Dorsolateral prefrontal cortex (tissue), 122 donors: ENCODE measurements at places on chromosomes 4 and X.

DNA sequence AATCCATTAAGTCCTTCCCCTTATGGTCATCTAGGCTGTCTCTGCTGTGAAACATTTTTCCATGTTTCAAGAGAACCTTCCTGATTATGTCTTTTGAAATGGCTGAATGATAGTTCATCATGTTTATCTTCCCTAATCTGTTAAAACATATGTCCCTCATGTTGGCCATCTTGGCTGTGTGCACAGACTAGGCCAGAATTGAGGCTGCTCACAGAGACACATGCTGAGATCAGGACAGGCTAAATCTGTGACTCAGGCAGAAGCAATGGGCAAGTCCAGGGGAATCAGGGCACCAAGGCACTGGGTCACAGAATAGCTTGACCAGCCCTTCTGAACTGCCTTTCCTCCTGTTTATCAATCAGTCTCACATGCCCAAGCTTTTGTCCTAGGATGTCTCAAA is 78.3 kb downstream of the FHDC1 start:
- no peak for DNase-seq

DNA sequence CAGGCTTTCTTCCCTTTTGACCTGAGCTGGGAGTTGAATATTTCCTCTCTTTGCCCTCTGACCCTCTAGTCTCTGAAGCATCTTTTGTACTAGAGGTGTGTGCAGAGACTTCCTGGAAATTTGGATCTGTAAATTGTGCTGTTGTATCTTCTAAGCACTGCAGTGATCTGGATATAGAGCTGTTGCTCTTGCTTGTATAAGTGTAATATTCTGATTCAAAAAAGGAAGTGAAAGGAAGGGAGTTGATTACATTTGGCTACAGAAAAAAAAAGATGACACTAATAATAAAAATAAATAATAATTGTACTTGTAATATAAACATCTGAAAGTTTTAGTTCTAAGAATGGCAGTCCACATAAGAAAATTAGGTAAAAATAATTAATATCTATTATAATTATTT is 33.0 kb downstream of the FRG1 start:
- DNase-seq: no peak

GRCh38 chr4:121070696-121071639 is 1.4 kb downstream of the NDNF start:
- DNase-seq: no peak

DNA sequence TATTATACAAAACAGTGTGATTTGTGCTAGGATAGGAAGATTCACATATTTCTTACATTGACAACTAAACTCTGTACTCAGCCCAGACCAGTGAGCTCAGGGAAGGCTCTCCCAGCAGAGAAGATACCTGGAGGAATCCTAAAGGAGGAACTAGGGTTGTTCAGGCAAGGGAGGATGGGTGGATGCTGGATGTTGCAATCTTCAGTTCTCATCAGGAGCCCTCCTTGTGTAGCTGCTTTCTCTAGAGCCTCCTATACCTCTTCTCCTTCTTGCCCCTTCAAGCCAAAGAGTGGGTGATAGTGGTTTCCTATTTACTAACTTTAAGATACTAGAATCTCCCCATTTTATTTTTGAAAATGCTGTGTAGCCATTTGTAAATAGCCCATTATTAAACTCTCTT is 117.3 kb downstream of the NKX6-1 start:
- no peak for DNase-seq

DNA sequence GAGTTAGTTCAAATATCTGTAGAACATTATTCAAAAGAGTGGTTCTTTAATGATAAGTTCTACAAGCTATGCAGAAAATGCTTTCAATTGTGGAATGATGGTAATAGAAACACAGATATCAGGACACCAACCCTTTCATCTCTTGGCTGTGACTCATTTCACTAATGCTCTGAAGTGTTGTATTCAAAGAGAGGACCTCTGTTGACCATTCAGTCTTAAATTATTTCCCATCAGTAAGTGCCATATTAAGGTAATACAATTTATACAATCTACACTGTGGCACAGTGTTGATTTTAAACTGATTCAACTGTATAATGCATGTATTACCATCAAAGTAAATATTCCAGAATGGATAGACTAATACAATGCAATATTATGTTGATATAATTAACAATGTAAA is 289.0 kb upstream of the ADGRL3 start:
- DNase-seq: no peak

DNA sequence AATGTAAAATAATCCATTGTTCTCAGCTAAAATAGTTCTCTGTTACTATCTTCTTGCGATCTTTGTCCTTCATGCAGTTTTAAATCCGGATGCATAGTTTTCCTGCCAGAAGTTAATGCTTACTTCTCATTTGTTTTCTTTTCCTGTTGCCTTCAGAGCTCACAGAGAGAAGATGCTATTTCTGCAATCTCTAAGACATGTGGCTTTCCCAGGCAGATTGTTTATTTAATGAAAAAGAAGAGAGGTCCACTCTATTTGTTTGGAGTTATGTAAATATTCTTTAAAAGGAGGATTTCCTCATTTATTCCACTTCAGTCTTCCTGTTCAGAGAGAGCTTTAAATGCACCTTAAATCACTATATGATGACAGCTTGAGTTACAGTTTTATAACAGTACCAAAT is 39.3 kb upstream of the HPGD start:
- no peak for DNase-seq

DNA sequence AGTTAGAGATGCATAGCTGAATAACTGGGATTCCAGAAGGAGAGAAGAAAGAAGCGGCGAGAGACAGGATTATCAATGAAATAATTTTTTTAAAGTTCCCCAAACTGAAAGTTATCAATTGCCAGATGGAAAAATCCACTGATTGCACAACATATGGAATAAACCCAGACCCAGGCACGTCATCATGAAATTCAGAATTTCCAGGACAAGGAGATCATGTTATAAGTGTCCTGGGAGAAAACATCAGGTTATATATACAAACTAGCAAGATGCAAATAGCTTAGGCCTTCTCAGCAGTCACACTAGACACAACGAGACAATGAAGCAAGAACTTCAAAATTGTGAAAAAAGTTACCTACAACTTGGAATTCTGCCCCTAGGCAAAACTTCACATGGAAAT is 200.0 kb downstream of the PALLD start:
- no peak for DNase-seq

GRCh38 chr4:105797225-105797624 is 88.6 kb downstream of the GSTCD start:
- DNase-seq: no peak

- DNase-seq: peak; percentile 53
These were observed 61.3 kb downstream of the ENPP6 start for GRCh38 chr4:184156163-184156920.

DNA sequence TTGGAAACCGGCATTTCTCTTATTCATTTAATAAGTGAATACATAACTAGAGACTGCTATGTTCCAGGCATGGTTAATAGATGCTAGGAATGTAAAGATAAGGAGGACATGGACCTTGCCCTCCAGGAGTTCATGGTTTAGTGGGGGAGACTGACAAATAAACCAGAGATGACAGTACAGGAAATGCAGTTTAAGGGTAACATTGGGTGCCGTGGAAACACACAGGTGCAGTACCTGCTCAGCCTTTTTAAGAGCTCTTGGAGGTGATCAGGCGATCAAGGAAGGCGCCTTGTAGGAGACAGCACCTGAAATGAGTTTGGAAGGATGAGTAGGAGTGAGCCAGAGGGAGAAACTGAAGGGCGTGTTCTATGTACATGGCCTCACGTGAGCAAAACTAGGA is 145.8 kb downstream of the AASDH start:
- DNase-seq: no peak

GRCh38 chr4:81351654-81352445 is 119.9 kb downstream of the RASGEF1B start:
- DNase-seq: peak; percentile 56

GRCh38 chr4:156176896-156177295 is 223.2 kb upstream of the CTSO start:
- DNase-seq: no peak
